HT-29 (cell line): ENCODE measurements at places on chromosomes 1 and 21.

DNA sequence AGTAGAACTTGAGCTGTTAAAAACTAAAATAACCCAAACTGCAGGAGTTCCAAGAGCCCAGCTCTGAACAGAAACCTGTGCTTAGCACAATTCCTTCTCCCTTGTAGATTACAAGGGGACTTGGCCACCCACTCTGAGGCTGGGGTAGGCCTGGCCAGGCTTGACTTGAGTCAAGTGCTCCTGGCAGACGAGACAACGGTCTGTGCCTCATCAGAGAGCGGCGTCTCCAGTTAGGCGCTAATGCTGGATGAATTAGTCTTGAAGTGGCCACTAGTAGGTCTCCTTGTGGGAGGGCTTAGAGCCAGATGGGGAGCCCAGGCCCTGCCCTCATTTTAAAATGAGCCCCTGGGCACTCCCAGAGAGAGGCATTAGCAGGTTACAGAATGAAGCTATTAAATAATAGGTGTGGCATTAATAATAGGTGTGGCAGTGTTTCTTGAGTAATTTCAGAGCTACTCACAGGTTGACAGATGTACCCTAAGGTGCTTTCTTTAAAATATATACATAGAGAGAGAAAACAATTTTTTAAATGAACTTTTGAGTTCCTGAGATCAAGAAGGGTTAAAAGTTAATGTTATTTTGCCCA, 1.1 kb downstream of the EEIG2 start:
- DNase-seq: peak; percentile 39

DNA sequence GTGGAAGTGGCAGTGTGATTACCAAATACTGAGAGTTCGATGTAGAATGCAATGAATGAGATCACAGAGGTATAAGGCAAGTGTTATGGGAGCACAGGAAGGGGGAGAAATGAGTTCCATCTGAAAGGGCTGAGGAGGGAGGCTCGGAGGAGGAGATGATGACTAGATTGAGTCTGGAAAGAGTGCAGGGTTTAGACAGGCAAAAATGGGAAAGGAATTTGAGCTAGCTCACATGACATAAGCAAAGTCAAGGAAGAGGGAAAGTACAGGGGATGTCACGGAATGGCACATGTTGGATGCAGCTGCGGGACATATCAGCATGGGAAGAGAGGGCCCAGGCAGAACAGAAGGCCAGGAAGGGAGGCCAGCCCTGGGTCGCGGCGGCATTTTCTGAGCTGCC, 132.7 kb downstream of the RUNX1 start:
- no peak for DNase-seq

GRCh38 chr1:78373676-78374075, 117.1 kb upstream of the PTGFR start:
- DNase-seq: no peak

GRCh38 chr1:29283804-29284195, 47.5 kb downstream of the PTPRU start:
- no peak for DNase-seq

- no peak for DNase-seq
Measured at GRCh38 chr1:23193391-23194118, 23.7 kb downstream of the HTR1D start.

- DNase-seq: no peak
Measured at GRCh38 chr1:66262208-66262963, 271.6 kb upstream of the SGIP1 start.

DNA sequence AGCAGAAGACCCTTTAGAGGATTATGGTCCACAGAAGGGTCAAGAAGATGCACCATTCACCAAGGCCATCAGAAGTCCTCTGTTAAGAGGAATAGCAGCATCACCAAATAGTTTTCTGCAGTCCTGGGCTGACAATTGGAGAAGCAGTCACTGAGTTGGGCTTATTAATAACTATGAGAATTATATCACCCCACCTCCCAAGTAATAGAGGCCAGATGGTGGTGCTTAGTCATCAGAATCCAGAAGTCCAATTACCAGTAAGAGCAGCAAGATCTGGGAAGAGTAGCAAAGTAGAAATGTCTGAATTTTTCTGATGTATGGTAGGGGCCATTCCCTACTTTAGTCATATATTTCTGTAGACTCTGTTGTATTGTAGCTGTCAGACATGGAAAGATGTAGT, 6.1 kb upstream of the PSMA5 start:
- no peak for DNase-seq

- DNase-seq: no peak
Measured at GRCh38 chr1:89831462-89832120, 10.8 kb downstream of the LRRC8D start.

DNA sequence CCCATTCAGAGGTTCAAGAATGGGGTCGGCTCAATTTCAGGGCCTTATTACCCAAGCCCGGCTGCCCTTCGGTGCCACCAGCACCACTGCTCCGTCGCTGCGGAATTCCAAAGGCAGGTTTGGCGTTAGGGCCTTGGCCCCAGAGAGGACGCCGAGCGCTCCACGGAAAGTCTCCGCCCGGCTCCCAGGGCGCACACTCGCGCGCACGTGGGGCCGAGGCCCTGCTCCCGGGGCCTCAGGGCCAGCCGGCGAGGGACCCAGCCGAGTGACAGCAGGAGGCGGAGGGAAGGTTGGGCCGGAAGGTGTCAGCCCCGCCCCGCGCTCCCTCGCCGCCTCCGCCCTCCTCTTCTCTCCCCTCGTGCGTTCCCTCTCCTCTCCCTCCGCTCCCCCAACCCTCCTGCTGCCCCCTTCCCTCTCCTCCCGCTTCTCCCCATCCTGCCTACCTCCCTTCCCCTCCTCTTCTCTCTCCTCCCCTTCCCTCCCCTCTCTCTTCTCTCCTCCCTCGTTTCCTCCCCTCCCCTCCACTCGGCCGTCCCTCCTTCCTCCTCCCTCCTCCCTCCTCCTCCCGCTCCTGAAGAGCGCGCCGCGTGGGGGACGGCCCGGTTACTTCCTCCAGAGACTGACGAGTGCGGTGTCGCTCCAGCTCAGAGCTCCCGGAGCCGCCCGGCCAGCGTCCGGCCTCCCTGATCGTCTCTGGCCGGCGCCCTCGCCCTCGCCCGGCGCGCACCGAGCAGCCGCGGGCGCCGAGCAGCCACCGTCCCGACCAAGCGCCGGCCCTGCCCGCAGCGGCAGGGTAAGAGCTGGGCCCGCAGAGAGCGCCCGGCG, at the start of gene ETS2:
ETS2 (plus strand) TSS at position 602 of the 825 bp plus-strand sequence. CDS start 4,106 bp downstream, outside the sequence.
- peak; percentile 90 for DNase-seq

DNA sequence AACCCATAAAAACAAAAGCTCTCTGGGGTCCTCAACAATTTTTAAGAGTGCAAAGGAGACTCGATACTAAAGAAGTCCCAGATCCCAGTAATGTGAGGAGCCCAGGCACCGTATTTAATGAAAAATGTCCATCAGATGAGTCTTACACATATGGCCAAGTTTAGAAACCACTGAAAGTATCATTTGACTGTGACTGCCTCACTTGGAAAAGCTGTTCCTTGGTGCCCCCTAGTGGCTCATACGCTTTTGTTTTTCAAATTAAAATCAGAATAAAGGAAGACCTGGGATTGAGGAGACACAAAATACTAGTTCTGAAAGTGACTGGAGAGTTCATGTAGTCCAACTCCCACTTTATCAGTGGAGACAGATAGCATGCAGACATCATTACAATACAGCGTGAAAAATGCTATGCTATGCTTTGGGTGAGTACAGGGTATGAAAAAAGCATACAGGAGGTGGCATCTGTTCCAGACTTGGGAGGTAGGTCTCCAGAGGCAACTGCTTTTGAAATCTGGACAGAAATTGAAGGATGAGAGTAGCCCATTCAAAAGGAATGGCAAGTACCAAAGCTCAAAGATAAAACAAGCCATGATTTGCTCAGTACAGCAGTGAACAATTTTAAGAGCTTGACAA, 33.8 kb downstream of the GDAP2 start:
- peak; percentile 75 for DNase-seq

- no peak for DNase-seq
Measured at GRCh38 chr1:31370021-31370420, 2.9 kb downstream of the FABP3 start.

- DNase-seq: no peak
Measured at GRCh38 chr1:245961137-245961540, 545.9 kb downstream of the SMYD3 start.

GRCh38 chr1:201585901-201586300, 47.0 kb downstream of the NAV1 start:
- no peak for DNase-seq

DNA sequence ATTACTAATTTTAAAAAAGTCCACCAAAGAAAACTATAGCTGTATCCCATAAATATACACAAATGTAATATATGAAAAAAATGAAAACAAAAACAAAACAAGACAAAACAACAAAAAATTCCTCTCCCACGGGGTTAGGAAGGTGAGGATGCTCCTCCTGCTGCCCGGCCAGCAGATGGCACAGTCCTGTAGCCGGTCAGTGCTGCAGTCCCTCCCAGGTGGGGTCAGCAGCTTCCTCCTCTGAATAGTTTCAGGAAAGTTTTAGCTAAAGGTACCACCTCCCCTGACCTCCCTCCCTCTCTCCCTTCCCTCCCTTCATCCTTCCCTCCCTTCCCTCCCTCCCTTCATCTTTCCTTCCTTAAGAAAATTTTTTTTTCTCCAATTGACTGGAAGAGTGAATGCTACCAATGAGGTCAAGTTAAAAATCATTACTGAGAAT, 67.8 kb upstream of the BCL10 start:
- DNase-seq: peak; percentile 49

DNA sequence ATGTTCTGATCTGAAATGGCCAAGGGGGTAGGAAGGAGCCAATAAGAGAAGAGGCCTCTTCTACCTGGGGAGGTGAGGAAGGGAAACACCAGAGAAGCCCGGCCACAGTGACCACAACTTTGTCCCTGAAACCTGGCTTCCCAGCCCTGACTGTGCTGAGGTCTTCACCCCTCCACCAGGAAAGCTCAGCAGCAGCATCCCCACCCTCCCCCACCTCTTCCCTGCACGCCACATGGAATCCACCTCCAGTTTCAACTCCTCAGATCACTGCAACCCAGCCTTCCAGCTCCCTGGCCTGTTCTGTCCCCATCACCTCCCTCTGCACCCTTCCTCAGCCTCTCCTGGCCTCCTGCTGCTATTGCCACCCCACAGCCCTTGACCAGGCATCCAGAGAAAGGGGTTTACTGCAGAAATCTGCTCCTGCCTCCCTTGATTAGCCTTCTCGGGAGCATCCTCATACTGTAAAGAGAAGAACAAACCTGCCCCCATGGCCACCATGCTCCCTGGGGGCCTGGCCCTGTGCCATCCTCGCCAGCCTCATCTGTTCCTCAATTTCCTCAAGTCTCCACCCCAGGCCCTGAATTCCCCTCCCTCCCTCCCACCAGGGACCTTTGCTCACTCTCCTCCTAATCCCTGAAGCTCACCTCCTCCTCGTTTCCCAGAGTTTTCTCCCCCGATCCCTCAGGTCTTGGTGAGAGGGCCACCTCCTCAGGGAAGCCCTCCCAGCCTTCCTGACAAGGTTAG, 450.9 kb downstream of the MATN1 start:
- DNase-seq: no peak

DNA sequence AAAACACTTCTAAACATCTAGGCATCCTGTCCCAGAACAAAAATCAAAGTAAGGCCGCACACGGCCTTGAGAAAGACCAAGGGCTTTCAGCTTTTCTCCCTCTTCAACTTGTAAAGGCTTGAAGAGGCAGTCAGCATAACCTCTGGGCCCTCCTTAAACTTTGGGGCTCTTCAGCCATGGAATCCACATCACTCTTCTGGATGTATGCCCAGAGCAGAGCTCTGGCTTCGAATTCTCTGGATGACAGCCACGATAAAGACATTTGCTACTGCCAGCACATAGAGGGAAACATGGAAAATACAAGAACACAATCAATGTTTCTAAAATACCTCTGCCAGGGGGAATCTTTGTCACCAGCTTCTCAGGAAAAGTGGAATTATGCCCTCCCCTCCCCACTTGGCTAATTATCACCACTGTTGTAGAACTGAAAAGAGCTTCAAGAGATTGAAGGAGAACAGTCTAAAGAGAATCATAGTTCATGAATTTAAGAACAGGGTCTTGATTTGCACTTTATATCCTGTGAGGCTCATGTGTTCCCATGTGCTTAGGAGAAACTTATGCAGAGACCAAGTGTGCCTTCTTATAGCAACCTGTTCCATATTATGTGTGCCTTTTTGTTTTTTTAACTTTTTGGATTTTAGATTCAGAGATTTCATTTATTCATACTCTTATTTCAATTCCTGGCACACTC, 39.0 kb upstream of the DPT start:
- DNase-seq: no peak

DNA sequence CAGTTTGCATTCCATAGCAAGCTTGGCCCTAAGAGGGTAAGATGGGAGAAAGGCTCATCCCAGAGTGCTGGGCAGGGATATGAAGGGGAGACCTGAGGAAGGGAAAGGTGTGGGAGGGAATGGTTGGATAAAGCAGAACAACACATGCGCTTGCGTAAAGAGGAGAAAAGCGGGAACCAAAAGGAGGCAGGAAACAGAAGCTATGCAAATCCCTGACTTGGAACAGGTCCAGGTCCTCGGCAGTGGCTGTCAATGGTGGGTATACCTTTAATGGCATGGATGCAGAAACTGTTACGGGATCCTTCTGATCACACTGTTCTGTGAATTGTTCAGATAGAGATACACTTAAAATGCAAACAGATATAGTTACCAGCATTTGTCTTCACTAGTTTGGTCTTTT, 455.6 kb downstream of the SIPA1L2 start:
- no peak for DNase-seq

- DNase-seq: no peak
Measured at GRCh38 chr1:182615468-182616129, 11.4 kb upstream of the RGS16 start.

- no peak for DNase-seq
Measured at GRCh38 chr1:125065092-125065820, 3880.5 kb downstream of the SRGAP2C start.

- no peak for DNase-seq
Measured at GRCh38 chr1:103129255-103129654, 20.9 kb upstream of the COL11A1 start.

DNA sequence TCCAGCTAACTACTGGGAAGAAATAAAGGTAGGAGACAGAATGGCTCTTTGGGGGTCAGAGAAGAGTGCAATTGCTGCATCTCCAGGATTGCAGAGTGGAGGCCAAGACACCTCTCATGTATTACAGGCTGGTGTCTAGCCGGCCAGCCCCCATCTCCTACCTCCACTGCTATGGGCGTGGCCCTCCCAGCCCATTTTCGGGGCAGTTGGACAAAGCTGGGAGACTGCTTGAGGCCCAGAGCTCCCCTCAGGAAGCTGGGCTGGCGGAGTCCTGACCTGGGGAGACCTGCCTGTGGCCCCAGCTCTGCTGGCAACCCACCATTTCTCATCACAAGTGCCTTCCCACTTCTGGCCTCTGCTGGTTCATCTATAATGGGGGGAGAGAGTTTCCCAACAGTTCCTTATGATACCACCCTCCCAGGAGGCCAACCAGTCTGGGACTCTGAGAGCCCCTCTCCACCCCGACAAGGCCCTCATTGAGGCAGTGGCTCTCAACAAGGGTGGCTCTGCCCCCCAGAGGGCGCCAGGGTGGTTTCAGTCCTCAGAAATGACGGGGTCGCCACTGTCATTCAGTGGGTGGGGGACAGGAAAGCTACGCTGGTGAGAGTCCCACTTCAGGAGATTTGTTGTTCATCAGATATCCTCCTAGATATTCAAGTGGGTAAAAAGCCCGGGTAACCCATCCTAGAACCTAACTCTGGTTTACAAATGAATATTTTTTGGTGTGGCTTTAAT, 11.5 kb downstream of the RAP1GAP start:
- no peak for DNase-seq

GRCh38 chr21:16002874-16003466, 273.2 kb downstream of the USP25 start:
- DNase-seq: peak; percentile 1
